ENCODE measurements at places on chromosomes 1 and 21. TPM values are rescaled to one million over a fixed set of nuclear protein-coding genes. Genes with fewer than 3 reads are reported as not detected.
A peak's percentile ranks its signal among the peaks of the same experiment; 100 is the strongest.

GRCh38 chr1:10438677-10439163, 8.5 kb downstream of the CENPS start:
- no peaks in the 10 kb centered on the region for H3K36me3 ChIP-seq
- no peak overlapping the region for H3K27ac ChIP-seq
- no peak overlapping the region for H3K4me3 ChIP-seq
- no peak for DNase-seq
- no peaks in the 10 kb centered on the region for H3K4me1 ChIP-seq

GRCh38 chr1:17011092-17011438, 663 bp downstream of the ATP13A2 start:
- H3K36me3 ChIP-seq, result no peaks in the 10 kb centered on the region
- no peak for DNase-seq
- H3K4me3 ChIP-seq, result peak overlapping the region; percentile 62
- H3K27ac ChIP-seq, result no peak overlapping the region

DNA sequence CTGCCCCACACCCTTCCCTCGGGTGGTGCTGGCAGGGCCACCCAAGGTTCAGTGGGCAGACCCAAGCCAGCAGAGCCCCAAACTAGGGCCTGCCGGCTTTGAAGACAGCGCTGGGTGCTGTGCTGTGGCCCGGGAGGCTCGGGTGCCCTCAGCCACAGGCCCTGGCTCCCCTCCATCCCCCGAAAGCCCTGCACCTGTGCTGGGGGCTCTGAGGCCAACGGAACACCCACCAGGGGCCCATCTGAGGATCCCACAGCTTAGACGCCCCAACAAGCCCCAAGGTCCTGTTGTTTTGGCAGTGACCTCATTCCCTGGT, 8.6 kb downstream of the ITGB2 start:
- no peaks in the 10 kb centered on the region for H3K27me3 ChIP-seq
- DNase-seq, result no peak
- H3K4me3 ChIP-seq, result no peak overlapping the region
- H3K27ac ChIP-seq, result no peak overlapping the region
- H3K4me1 ChIP-seq, result peaks cover 5% of the 10 kb centered on the region

DNA sequence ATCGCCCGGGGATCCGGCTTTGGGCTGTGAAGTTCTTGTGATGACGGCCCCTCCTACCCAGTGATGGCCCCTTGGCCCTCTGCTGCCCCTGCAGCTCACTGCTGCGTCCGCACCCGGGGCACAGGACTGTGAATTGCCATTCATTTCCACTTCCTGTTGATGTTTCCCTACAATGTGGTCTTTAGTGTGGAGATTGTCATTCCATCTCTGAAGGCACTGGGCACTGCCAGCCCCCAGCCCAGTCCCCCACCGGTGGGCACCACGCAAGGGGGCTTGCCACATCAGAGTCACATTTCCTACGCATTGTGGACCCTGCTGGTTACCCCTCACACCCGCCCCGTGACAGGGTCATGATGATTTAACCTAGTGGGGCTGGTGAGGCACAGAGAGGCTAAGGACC, 2.5 kb upstream of the MX2 start:
- H3K36me3 ChIP-seq, result no peaks in the 10 kb centered on the region
- H3K27ac ChIP-seq, result no peak overlapping the region
- H3K27me3 ChIP-seq, result no peaks in the 10 kb centered on the region
- H3K4me1 ChIP-seq, result peaks cover 2% of the 10 kb centered on the region
- DNase-seq, result no peak

The RBP7 gene
- total RNA-seq, result 15.7 TPM

DNA sequence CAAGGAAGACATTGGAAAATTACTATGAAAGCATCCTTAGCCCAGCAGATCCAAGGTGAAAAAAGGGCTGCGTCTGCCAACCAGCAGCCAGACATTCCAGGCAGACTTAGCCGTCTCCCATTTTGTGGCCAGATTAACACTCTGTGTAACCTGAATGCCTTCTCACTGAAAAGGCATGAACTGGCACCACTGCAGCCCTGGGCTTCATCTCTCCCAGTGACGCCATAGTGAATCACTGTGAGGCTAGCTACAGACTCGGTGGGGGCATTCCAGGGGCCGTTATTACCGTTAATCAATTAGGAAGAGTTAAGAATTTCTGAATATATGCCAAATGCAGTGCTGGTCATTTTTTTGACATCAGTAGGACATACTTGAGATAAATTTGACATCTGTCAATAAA, 627.4 kb downstream of the LMO4 start:
- no peaks in the 10 kb centered on the region for H3K4me1 ChIP-seq
- no peak for DNase-seq

GRCh38 chr21:17432732-17433057, 80.1 kb upstream of the CXADR start:
- H3K4me1 ChIP-seq, result no peaks in the 10 kb centered on the region
- no peaks in the 10 kb centered on the region for H3K36me3 ChIP-seq
- no peak overlapping the region for H3K27ac ChIP-seq

DNA sequence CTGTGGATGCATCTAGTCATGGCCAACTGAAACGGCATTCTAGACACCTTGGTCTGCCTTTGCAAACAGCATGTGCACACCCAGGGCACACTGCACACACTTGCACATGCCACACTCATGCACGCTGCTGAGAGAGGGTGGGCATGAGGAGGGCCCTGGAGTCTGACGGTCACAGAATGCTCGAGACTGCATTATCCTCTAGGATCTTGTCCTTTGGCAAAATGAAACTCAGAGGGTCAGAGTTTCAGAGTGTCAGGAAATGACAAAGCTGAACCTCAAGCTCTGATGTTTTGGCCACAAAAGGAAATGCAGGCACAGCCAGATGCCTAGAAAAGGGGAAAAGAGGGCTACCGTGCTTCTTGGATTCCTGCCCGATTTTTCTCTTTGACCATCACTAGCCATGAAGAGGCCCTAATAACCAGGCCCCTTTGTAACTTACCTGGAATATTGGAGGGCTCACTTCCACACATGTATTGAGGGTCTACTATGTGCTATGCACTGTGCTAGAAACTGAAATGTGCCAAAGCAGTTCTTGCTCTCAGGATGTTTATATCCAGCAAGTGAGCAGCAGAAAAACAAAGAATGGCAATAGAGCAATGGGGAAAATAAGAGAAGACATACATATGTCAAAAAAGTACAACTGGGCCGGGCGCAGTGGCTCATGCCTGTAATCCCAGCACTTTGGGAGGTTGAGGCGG, 65.4 kb downstream of the TOMM20 start:
- no peak overlapping the region for H3K4me3 ChIP-seq
- H3K4me1 ChIP-seq, result peaks cover 2% of the 10 kb centered on the region
- no peak for DNase-seq
- H3K27ac ChIP-seq, result no peak overlapping the region
- H3K36me3 ChIP-seq, result no peaks in the 10 kb centered on the region

The AMY1B gene
- not detected for total RNA-seq

DNA sequence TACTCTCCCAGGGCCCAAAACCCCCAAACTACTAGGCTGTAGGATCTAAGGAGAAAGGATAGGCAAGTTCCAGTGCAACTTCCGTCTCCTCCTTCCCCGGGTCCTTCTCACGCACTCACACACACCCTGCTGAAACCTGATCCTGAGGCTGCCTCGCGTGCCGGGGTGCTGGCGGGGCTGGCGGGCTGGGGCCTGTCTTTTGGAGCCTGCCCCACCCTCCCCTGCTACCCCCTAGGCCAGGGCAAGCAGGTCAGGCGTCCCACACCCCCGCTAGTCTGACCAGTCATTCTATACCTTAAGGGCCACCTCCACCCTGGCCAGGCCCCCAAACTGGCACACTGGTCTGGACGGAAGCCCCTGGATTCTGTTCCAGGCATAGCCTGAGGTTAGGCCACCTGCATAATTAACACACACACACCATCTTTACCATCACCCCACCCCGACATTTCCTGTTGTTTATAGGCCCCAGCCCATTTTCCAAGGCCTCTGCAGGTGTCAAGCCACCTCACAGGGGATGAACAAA, 48.3 kb upstream of the ARTN start:
- no peak for DNase-seq
- no peak overlapping the region for H3K4me3 ChIP-seq
- H3K4me1 ChIP-seq, result no peaks in the 10 kb centered on the region
- H3K27ac ChIP-seq, result no peak overlapping the region

All from ovary (tissue), 10 donors.